ENCODE measurements at places on chromosomes 5 and 9.

GRCh38 chr9:113913426-113914195 is 37.5 kb downstream of the ZNF618 start:
- DNase-seq, result no peak

DNA sequence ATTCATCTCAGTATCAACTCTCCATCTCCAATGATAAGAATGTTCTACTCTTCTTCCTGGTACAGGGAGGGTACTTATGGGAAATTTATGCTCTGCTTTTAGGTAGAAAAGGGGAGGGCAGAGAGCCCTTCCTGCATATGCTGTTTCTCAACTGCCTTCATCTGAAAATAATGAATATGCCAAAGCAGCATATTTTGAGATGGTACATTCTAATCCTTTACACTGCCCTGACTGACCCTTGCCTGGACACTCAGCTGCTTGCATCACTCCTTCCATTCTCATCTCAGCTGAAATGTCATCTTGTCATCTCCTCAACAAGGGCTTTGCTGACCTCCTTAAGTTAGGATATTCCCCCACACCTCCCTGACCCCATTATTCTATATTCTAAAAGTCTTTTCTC is 68.5 kb downstream of the ALDH7A1 start:
- DNase-seq, result no peak

GRCh38 chr9:14479163-14479560 is 165.2 kb upstream of the NFIB start:
- DNase-seq, result no peak

GRCh38 chr5:116842514-116842961 is 267.9 kb upstream of the SEMA6A start:
- DNase-seq, result no peak

- DNase-seq, result no peak
Measured at GRCh38 chr5:139740992-139741672, 54.5 kb upstream of the PSD2 start.

- no peak for DNase-seq
Measured at GRCh38 chr5:159908591-159908940, 7.7 kb upstream of the ADRA1B start.

DNA sequence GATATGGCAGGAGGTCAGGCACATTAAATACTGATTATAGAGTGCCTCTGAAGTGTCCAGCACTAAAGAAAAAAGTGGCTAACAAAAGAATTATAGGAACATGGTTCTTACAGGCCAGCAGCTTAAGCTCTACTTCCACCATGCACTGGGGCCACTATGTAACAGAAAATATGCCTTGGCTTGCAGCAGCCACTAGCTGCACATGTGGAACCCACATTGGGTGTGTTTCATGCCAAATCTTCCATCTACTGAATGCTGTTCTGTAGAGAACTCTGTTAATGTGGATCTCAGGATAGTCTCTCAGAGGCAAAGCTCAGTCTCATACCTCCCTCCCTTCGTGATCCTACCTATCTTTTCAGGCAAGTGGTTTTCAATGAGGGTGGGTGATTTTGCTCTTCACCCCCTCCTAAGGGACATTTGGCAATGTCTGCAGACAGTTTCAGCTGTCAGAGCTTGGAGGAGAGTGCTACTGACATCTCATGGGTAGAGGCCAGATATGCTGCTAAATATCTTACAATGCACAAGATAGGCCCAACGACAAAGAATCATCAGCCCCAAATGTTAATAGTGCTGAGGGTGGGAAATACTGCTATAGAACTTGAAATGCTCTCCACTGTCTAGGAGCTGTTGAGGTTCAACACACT is 218.9 kb downstream of the TARS1 start:
- DNase-seq, result no peak

GRCh38 chr5:142014911-142015584 is 2.2 kb upstream of the GNPDA1 start:
- DNase-seq, result no peak

GRCh38 chr9:83434254-83434653 is 103.9 kb downstream of the FRMD3 start:
- DNase-seq, result no peak

GRCh38 chr5:136020001-136020382 is 8.8 kb upstream of the TGFBI start:
- no peak for DNase-seq

DNA sequence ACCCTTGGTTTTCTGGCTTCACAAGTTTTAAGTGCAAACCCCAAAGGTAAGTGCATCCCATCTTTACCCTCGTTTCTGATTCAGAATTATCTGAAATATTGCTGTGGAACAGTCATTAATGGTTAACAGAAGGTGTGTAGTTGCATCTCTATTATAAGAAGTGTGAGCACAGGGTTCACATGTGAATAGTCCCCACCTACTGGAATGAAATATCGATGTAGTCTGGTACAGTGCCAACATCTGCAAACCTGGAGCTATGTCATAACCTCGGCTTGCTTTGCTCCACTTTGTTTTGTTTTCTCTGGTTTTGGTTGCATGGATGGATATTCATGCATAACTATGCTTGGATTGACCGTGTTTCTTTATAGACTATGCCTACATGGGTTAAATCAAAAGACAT is 12.6 kb downstream of the HTR4 start:
- DNase-seq, result no peak

- DNase-seq, result no peak
Measured at GRCh38 chr5:99795031-99795430, 740.1 kb upstream of the FAM174A start.

- DNase-seq, result no peak
Measured at GRCh38 chr5:144035046-144035740, 135.3 kb downstream of the YIPF5 start.

GRCh38 chr5:156584871-156585270 is 257.9 kb downstream of the SGCD start:
- no peak for DNase-seq

GRCh38 chr5:158174918-158175851 is 316.2 kb upstream of the CLINT1 start:
- DNase-seq, result peak; percentile 14
